ENCODE measurements at places on chromosomes 12 and 14.

- DNase-seq, result no peak
These were observed 71.1 kb downstream of the EPS8 start for GRCh38 chr12:15717940-15718567.

DNA sequence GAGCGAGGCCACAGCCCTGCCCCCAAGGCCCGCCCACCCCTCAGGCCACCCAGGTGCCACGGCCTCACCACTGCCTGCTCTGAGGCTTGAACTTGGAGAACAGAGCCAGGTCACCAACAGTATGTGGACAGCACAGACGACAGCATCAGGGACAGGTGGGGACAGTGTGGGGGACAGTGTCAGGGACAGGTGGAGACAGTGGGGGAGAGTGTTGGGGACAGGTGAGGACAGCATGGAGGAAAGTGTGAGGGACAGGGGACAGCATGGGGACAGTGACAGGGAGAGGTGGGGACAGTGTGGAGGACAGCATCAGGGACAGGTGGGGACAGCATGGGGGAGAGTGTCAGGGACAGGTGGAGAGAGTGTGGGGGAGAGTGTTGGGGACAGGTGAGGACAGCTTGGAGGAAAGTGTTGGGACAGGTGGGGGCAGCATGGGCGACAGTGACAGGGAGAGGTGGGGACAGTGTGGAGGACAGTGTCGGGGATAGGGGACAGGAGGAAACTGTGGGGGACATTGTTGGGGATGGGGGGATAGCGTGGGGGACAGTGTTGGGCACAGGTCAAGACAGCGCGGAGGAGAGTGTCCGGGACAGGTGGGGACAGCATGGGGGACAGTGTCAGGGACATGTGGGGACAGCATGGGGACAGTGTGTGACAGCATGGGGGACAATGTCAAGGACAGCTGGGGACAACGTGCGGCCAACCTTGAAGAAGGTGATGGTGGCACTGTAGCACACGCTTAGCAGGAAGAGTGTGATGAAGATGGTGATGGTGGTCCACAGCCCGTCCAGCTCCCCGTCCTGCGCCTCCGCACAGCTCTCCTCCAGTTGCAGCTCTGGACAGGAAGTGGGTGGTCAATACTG is 114.9 kb downstream of the TMEM121 start:
- DNase-seq, result no peak

- no peak for DNase-seq
These were observed 29.3 kb downstream of the ACTR6 start for GRCh38 chr12:100229876-100230275.

DNA sequence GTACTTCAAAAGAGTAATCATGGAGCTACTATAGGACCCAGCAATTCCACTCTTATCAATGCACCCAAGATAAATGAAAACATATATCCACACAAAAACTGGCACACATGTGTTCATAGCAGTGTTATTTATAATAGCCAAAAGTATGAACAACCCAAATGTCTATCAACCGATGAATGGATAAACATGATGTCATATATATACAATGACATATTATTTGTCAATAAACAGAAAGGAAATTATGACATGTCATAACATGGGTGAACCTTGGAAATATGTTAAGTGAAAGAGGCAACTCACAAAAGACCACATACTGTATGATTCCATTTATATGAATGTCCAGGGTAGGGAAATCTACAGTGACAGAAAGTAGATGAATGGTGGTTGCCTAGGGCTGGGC is 347.1 kb upstream of the DDHD1 start:
- no peak for DNase-seq

DNA sequence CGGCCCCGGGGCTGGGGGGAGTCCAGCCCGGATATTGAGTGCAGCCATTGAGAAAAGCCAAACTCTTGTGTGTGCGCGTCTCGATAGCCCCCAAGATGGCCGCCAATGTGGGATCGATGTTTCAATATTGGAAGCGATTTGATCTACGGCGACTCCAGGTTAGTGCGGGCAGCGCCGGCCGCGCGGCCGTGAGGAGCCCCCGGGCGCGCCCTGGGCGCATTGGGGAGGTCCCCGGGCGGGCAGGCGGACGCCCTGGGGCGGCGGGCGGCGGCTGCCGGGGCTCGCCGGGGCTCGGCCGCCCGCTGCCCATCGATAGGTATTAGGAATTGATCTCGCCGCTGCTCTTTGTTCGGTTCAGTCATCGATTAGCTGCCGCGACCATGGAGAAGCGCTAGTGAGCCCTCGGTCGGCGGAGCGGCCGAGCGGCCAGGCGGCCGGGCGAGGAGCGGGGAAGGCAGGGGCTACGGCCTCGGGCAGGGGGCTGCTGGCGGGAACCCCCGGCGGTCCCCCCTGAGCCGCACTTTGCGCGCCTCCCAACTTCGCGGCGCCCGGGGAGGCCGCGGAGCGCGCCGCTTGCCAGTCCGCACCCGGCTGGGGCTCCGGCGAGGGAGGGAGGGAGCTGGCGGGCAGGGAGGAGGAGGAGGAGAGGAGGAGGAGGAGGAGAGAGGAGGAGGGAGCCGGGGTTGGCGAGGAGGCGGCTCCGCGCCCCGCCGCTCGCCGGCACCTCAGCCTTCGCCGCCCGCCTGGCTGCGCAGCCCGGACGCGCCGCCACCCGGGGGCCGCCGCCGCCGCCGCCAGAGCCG is 113.9 kb upstream of the MYL2 start:
- DNase-seq, result no peak

DNA sequence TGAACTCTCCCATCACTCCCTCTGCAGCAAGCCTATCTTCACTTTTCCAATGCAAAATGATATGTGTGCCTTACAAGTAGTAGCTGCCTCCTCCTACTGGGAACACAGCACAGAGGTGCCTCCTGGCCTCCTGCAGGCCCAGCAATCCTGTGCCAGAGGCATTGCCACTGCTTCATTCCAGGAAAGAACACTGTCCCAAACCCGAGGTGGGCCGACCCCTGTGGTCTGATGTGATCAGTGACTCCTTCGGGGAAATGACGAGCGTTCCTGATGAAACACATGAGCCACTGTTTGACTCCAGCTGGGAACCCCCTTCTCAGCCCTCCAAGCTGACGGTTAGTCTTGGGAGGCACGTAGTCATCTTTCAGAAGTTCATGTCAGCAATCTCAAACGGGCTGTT is 19.5 kb downstream of the PSMC1 start:
- no peak for DNase-seq

DNA sequence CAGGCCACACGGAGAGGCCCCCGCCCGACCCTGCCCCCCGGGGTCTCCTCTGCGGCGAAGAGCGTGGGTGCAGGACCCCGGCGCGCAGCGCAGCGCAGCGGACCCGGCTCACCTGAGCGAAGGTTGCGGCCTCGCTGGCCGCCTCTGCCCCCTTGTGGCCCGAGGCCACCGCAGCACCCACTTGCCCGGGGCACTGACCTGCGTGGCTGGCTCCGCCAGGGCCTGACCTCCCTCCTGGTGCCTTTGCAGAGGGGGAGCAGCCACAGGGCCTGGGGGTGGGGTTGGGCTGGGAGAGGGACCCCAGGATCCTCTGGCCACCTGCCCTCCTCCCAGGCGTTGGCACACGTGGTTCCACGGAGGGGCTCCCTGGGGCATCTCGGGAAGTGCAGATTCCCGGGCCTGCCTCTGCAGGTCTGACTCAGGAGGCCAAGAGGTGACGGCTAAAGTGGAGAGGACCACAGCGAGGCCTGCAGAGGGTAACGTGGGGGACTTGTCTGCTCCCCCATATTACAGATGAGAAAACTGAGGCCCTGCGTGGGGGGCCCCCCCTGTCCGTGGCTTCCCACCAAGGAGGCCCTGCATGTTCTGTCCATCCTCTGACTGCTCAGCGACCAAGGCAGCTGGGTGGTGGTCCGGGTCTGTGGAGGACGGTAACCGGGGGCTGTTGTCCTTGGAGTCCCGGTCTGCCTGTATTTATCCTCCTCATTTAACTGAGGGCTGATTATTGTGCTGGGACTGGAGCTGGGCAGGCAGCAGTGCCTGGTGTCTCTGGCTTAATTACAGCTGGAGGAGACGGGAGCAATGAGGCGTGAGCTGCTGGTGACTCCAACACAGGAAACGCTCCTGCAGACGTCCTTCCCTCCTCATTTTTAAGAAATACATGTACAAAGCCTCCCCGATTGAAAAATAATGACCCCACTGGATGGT is 67.9 kb upstream of the BEGAIN start:
- peak; percentile 21 for DNase-seq

DNA sequence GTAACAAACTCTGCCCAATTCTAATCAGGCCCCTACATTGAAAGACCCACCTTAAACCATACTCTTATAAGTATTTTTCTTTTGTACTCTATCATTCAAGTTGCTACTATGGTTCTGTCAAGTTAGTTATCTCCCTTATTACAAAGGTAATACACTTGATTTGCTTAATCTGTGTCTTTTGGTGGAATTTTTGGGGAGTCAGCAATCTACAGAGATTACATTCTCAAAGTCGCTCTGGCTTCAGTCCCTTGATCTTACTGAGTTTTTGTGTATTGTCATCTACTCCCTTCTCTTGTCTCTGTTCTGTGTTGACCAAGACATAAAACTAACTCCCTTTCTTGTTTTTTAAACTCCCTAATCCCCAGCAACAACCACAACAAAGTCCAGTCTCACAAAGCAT is 353.1 kb downstream of the LRIG3 start:
- no peak for DNase-seq

DNA sequence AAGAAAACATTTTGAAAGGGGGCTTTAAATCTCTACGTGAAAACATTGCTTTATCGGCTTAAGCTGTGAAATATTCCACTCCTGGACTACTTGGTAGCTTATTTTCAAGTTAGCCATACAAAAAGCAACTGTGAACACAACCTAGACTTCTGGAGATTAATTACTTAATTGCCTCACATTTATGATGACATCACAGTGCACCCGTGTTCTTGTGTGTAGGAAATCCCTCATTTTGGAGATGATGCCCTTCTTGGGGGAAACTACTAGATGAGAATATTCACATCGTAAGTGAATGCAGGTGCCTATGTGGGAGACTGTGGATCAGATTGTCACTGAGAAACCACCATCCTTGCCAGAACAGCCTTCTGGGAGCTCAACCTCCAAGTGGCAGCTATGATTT is 10.5 kb upstream of the B4GALNT3 start:
- DNase-seq, result peak; percentile 45

GRCh38 chr12:89657066-89657465 is 51.6 kb downstream of the ATP2B1 start:
- no peak for DNase-seq

GRCh38 chr14:56874375-56874774 is 64.1 kb upstream of the OTX2 start:
- DNase-seq, result no peak

- DNase-seq, result no peak
These were observed 154.3 kb downstream of the STXBP6 start for GRCh38 chr14:24895622-24896021.

- DNase-seq, result no peak
These were observed 110.1 kb downstream of the SYNE2 start for GRCh38 chr14:63962906-63963305.

DNA sequence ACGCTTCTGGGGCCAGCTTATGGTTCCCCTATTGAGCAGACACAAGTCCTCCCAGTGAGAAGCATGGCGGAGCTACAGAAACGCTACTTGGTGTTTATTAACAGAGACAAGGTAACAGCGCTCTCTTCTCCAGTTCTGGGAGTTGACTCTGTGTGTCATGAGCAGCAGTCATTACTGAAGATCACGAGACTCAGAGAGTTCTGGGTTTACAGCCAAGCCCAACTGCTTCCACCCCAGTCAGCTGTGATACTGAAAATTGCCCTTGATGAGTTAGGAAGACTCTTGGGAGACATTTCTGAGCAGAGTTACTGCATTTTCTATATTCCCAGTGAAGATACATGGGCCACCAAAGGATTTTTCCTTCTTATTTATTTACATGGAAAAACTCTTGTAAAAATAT is 48.6 kb downstream of the CFAP251 start:
- no peak for DNase-seq

- DNase-seq, result no peak
These were observed 13.0 kb upstream of the TPCN1 start for GRCh38 chr12:113208041-113208934.

DNA sequence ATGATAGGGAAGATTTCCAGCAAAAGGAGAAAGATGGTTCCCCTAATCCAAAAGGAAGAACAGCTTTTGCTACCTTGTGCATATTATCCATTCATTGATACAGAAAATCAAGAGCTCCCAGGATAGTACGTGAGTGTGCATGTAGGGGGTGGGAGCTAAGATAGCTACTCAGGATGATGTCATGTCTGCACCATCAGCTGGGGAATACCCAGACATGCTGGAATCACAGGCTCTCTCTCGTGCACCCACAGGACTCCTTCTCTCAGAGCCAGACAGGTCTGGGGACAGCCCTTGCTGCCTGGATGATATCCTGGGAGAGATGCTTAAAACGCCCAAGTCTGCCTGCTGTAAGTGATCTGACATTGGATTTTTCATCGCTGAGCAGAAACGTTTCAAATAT is 38.9 kb downstream of the FOXN3 start:
- no peak for DNase-seq

DNA sequence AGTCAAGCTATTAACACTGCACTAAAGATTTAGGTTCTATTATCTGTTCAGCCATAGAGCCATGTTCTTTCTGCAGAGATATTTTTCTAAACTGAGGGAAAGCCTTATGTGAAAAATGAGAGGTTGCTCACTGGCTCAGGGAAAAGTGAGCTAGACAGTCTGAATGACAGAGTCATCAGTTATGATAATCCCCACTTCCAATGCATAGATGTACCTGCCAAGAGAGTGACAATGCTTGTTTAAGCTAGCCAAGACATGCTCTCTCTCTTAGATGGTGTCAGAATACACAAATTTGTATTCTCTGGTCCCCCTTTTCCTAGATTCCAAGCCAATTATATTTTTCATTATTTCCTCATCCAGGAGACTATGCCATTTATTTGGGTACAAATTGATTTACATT is 176.9 kb upstream of the FRMD6 start:
- no peak for DNase-seq

- no peak for DNase-seq
These were observed 3.5 kb downstream of the DEGS2 start for GRCh38 chr14:100155756-100156616.

GRCh38 chr14:90274019-90274418 is 17.7 kb downstream of the PSMC1 start:
- DNase-seq, result no peak

- DNase-seq, result no peak
These were observed 362.8 kb upstream of the TBX3 start for GRCh38 chr12:115046805-115047204.

GRCh38 chr12:93805736-93806141 is 128.6 kb downstream of the CRADD start:
- DNase-seq, result peak; percentile 32

- DNase-seq, result no peak
These were observed 44.9 kb upstream of the STRAP start for GRCh38 chr12:15837141-15837790.

DNA sequence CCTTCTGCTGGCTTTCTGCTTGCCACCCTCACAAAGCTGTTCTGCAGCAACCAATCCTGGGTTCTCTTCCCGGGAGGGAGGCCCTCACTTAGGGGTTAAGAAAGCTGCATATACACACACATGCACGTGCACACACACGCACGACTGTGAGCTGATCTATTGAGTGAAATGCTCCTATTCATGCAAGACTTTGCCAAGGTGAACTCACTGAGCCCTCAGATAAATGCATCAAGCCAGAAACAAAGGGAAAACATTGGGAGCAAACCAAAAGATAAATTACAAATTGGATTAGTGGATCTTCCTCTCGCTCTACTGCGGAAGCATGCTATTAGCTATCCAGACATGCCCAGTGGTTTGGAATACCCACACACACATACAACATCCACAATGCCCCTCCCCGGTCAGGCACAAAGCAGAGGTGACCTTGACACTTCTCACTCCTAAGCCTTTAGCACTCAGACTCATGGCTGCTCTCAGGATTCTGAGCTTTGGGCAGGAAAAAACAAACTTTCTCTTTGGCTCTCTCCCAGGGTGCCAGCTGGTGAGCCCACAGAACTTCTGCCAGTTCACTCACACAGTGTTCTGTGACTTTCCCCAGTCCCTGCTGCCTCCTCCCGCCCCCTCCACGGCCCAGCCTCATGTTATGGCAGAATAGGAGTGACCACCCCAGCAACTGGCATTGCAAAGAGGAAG is 320.0 kb downstream of the DPF3 start:
- DNase-seq, result no peak

Data from NCI-H1436 (cell line).